Activated CD4-positive, alpha-beta memory T cell treated with anti-CD3 and anti-CD28 coated beads for 36 hours (primary cell): ENCODE measurements at places on chromosomes 12 and 14. TPM values are rescaled to one million over a fixed set of nuclear protein-coding genes. Genes with fewer than 3 reads are reported as not detected.

KRT2 gene
- not detected for total RNA-seq

- H3K36me3 ChIP-seq: no peaks in the 10 kb centered on the region
- no peak overlapping the region for H3K27ac ChIP-seq
- H3K4me3 ChIP-seq: peak overlapping the region; percentile 71
- peak; percentile 75 for DNase-seq
- peaks cover 3% of the 10 kb centered on the region for H3K27me3 ChIP-seq
- peaks cover 8% of the 10 kb centered on the region for H3K4me1 ChIP-seq
These were observed 90.6 kb downstream of the PAPOLA start for GRCh38 chr14:96592591-96593386.

RASSF9 gene
- not detected for total RNA-seq

GRCh38 chr12:1357171-1357570 lies 237.2 kb downstream of the FBXL14 start:
- no peak overlapping the region for H3K4me3 ChIP-seq
- no peaks in the 10 kb centered on the region for H3K27me3 ChIP-seq
- no peak for DNase-seq
- no peak overlapping the region for H3K27ac ChIP-seq
- no peaks in the 10 kb centered on the region for H3K4me1 ChIP-seq

AHNAK2 gene
- 0.05 TPM for total RNA-seq

- H3K4me1 ChIP-seq: peaks cover 16% of the 10 kb centered on the region
- H3K27ac ChIP-seq: no peak overlapping the region
- H3K36me3 ChIP-seq: no peaks in the 10 kb centered on the region
- peaks cover 51% of the 10 kb centered on the region for H3K27me3 ChIP-seq
- DNase-seq: peak; percentile 33
These were observed 619 bp upstream of the NTN4 start for GRCh38 chr12:95790917-95791849.

- H3K27ac ChIP-seq: no peak overlapping the region
- no peaks in the 10 kb centered on the region for H3K36me3 ChIP-seq
- no peak for DNase-seq
These were observed 92.4 kb upstream of the OVCH1 start for GRCh38 chr12:29589851-29590250.

PIK3C2G gene
- not detected for total RNA-seq

SERPINA10 gene
- total RNA-seq: not detected

DNA sequence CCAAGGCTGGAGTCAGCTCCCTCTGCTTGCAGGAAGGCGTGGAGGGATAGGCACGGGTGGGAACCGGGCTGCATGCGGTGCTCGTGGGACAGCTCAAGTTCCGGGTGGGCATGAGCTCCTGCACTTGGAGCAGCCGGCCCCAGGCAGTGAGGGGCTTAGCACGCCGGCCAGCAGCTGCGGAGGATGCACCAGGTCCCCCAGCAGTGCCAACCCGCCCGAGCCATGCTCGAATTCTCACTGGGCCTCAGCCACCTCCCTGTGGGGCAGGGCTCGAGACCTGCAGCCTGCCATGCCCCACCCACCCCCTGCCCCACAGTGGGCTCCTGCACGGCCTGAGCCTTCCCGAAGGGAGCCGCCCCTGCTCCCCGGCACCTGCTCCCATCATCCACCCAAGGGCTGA lies 1501.8 kb downstream of the AACS start:
- no peak for DNase-seq
- H3K27me3 ChIP-seq: no peaks in the 10 kb centered on the region
- no peak overlapping the region for H3K4me3 ChIP-seq
- H3K4me1 ChIP-seq: no peaks in the 10 kb centered on the region
- H3K36me3 ChIP-seq: no peaks in the 10 kb centered on the region

POTEM gene
- total RNA-seq: not detected

LPAR5 gene
- 4.7 TPM for total RNA-seq

MARCHF9 gene
- total RNA-seq: 21.2 TPM

ITGB7 gene
- 169 TPM for total RNA-seq

DNA sequence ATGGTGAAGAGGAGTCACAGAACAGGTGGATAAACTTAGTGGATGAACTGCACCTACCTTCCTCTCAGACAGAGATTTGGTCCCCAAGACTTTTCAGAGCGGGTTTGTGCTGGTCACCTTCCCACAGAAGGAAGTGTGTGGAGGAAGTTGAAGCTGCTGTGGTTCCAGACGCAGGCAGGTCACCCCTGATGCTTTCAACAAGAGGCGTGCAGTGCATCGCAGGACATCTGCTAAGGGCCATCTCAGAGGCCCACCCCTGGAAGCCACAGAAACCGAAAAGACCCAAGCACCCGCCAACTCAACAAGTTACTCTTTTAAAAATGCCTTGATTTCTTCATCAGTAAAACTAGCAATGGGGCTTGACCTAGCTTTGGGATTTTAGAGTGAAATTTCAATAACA lies 1.0 kb upstream of the GPX2 start:
- H3K4me1 ChIP-seq: peaks cover 27% of the 10 kb centered on the region
- no peak for DNase-seq
- H3K36me3 ChIP-seq: peaks cover 19% of the 10 kb centered on the region
- peak overlapping the region; percentile 18 for H3K27ac ChIP-seq

SLC25A21 gene
- not detected for total RNA-seq

OR6C4 gene
- total RNA-seq: not detected

RPL6 gene
- total RNA-seq: 1,833 TPM

- peaks cover 2% of the 10 kb centered on the region for H3K4me1 ChIP-seq
- H3K27me3 ChIP-seq: no peaks in the 10 kb centered on the region
- H3K36me3 ChIP-seq: no peaks in the 10 kb centered on the region
- H3K27ac ChIP-seq: no peak overlapping the region
- DNase-seq: no peak
- H3K4me3 ChIP-seq: no peak overlapping the region
These were observed 5.6 kb upstream of the PRPF39 start for GRCh38 chr14:45078323-45078722.

KLRC1 gene
- not detected for total RNA-seq

- H3K36me3 ChIP-seq: no peaks in the 10 kb centered on the region
- H3K27ac ChIP-seq: no peak overlapping the region
- no peak for DNase-seq
- no peaks in the 10 kb centered on the region for H3K27me3 ChIP-seq
- H3K4me3 ChIP-seq: no peak overlapping the region
- no peaks in the 10 kb centered on the region for H3K4me1 ChIP-seq
These were observed 55.9 kb upstream of the SRRM4 start for GRCh38 chr12:118925407-118925806.

ACAD10 gene
- total RNA-seq: 24.2 TPM

USP44 gene
- 2.9 TPM for total RNA-seq
